ENCODE measurements at places on chromosomes 11 and 22. TPM values are rescaled to one million over a fixed set of nuclear protein-coding genes. Genes with fewer than 3 reads are reported as not detected.

GRCh38 chr22:49180683-49181024, 647.0 kb downstream of the BRD1 start:
- DNase-seq: no peak
- H3K4me1 ChIP-seq: no peaks in the 10 kb centered on the region
- peaks cover 65% of the 10 kb centered on the region for H3K27me3 ChIP-seq
- no peak overlapping the region for H3K4me3 ChIP-seq
- H3K36me3 ChIP-seq: no peaks in the 10 kb centered on the region

GRCh38 chr11:13260201-13260962, 17.2 kb upstream of the BMAL1 start:
- no peak overlapping the region for H3K27ac ChIP-seq
- peaks cover 13% of the 10 kb centered on the region for H3K4me1 ChIP-seq
- H3K27me3 ChIP-seq: no peaks in the 10 kb centered on the region
- no peak for DNase-seq
- H3K4me3 ChIP-seq: no peak overlapping the region

DNA sequence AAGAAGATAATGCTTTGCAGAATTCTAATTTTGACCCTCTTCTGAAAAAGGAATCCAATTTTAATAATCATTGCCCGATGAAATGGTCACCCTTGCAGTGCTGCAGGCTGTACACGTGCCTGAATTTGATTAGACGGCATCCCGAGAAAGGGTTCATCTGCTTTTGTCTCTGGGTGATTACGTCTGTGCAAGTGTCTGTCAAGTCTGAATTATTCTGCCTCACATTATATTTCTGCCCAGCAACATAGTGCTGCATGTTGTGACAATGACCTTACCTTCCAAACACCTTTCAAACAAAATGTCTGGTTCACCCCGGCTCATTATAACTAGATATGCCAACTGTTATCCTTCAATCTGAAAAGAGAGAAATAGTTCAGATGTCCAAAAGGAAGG, 164.1 kb downstream of the MAML2 start:
- no peak for DNase-seq
- no peaks in the 10 kb centered on the region for H3K4me1 ChIP-seq
- H3K4me3 ChIP-seq: no peak overlapping the region
- H3K36me3 ChIP-seq: no peaks in the 10 kb centered on the region
- H3K27me3 ChIP-seq: no peaks in the 10 kb centered on the region

DNA sequence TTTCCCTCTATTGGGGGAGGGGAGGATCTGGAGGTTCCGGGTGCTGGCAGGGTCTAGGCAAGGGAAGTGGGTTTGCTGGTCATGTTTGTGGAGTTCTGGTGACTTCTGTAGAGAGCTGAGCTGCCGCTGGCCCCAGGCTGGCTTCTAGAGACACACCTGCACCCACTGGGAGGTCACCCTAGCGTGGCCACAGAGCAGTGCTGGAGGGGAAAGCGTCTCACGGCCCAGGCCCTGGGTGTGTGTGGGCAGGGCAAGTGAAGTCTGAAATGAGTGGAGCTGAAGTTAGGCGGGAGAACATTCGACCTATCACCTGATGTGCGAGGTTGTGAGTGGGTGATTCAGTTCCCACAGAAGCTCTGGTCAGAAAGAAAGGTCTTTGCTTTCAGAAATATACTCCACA, 27.9 kb downstream of the SMIM38 start:
- H3K36me3 ChIP-seq: no peaks in the 10 kb centered on the region
- H3K27ac ChIP-seq: no peak overlapping the region
- H3K4me3 ChIP-seq: no peak overlapping the region
- H3K4me1 ChIP-seq: no peaks in the 10 kb centered on the region

DNA sequence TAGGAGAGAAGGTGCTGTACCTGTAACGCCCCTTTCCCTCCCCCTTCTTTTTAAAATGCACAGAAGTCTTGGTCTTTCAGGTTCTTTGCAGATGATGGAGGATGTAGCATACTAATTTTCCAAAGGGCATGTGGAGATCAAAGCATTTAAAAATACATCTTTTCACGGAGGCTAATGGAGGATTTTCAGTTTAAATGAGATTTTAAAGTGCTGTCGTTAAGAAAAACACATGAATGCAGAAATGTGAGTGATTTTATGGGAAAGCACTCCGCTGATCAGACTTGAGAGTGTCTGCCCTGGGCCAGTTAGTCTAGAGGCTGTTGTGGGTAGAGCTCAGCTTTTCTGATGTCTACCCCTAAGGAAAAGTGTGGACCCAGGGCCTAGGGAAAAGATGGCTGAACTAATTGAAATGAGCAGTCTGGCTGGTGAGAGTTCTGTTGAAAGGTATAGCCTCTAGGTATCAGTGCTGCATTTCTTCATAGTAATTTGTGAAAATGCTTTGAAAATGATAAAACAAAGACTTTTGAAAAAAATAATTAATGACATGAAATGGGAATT, 2.5 kb downstream of the AMOTL1 start:
- no peaks in the 10 kb centered on the region for H3K27me3 ChIP-seq
- no peak overlapping the region for H3K27ac ChIP-seq
- H3K4me1 ChIP-seq: peaks cover 12% of the 10 kb centered on the region

DNA sequence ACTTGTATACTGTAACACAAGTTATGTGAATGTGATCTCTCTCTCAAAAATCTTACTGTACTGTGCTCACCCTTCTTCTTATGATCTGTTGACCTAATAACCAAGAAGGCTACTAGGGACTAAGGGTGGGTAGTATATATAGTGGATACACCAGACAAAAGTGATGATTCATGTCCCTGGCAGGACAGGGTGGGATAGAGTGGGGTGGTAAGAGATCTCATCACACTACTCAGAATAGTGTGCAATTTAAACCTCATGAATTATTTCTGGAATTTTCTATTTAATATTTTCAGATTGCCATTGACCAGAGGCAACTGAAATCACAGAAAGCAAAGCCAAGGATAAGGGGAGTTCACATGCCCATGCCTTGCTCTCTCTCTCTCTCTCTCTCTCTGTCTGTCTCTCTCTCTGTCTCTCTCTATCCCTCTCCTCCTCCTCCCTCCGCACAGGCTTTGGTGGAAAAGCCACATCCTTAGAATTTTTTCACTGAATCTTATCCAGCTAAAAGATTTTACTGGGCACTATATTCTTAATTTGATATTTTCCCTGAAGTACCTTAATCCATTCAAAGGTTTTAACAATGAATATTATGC, 12.0 kb upstream of the STK33 start:
- H3K27me3 ChIP-seq: peaks cover 3% of the 10 kb centered on the region
- no peak for DNase-seq
- H3K27ac ChIP-seq: no peak overlapping the region
- no peaks in the 10 kb centered on the region for H3K4me1 ChIP-seq

Gene LRFN4
- 15.6 TPM for total RNA-seq

DNA sequence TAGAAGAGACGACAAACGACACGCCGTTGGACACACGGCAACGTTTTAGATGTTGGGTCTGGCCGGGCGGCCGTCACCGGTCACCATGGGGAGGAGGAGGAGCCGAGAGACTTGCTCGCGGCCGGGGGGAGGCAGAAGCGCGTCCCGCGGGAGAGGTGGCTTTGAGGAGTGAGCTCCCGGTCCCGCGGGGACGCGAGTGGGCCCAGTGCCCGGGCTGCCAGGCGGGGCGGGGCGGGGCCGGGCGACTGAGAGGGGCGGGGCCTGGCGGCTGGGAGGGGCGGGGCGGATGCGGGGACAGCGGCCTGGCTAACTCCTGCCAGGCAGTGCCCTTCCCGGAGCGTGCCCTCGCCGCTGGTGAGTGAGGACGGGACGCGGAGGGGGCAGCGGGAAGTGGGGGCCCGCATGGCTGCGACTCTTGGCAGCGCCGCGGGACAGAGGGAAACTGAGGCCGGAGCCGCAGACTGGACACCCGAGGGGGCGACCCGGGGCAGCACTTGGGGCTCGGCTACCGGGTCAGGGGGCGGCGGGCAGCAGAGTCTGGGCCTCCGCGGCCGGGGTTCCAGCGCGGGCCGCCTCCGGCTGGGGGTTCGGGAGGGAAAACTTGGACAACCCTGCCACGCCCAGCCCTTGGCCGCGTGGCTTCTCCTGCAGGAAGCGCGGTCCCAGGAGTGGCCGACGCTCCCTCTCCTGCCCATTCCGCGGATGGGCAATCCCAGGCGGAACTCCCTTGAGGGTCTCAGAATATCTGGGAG, at the start of gene TSPO:
TSS of gene TSPO (plus strand) at position 309 of the 752 bp plus-strand sequence. CDS start 7,680 bp downstream, outside the sequence.
- H3K27ac ChIP-seq: no peak within 1 kb of the TSS
- no peak for DNase-seq
- peaks cover 18% of the 10 kb centered on the region for H3K4me1 ChIP-seq
- H3K4me3 ChIP-seq: peak within 1 kb of the TSS; percentile 35
- peaks cover 4% of the 10 kb centered on the region for H3K27me3 ChIP-seq

- DNase-seq: no peak
- no peaks in the 10 kb centered on the region for H3K4me1 ChIP-seq
- no peak overlapping the region for H3K4me3 ChIP-seq
Observed at GRCh38 chr11:121029153-121029552, 5.3 kb downstream of the TBCEL start.

DNA sequence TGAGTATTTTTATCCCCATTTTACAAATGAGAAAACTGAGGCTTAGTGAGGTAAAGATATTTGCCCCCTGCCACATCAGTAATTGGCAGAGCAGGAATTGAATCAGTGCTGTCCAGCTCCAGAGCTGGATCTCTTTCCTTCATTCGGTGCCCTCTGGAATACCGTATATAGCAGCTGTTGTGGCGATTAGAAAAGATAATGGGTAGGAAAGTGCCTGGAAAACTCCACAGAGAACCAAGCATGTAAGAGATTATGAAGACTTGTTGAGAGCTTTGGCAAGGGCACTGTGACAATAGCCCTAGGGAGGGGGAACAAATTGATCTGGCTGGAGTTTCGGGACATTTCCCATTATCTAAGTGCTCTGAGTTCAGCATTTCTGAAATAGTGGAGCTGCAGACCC, 82.5 kb upstream of the TEAD1 start:
- no peak overlapping the region for H3K4me3 ChIP-seq
- no peak for DNase-seq
- H3K36me3 ChIP-seq: no peaks in the 10 kb centered on the region
- H3K27me3 ChIP-seq: no peaks in the 10 kb centered on the region
- H3K27ac ChIP-seq: no peak overlapping the region

Gene APOL5
- total RNA-seq: not detected

DNA sequence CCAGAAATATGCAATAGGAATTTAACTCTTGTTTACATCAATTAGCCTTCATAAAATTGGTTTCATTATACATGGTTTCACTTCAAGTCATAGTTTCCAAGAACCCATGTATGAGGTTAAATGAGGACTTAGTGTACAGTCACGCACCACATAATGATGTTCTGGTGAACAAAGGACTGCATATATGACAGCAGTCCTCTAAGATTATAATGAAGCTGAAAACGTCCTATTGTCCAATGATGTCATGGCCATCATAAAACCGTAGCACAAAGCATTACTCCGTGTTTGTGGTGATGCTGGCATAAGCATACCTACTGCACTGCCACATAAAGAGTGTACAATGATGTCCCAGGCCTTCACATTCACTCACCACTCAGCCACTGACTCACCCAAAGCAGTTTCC, 31.1 kb downstream of the SMCO4 start:
- no peaks in the 10 kb centered on the region for H3K27me3 ChIP-seq
- no peak for DNase-seq
- no peaks in the 10 kb centered on the region for H3K36me3 ChIP-seq
- H3K4me1 ChIP-seq: peaks cover 15% of the 10 kb centered on the region
- H3K4me3 ChIP-seq: no peak overlapping the region
- H3K27ac ChIP-seq: no peak overlapping the region

DNA sequence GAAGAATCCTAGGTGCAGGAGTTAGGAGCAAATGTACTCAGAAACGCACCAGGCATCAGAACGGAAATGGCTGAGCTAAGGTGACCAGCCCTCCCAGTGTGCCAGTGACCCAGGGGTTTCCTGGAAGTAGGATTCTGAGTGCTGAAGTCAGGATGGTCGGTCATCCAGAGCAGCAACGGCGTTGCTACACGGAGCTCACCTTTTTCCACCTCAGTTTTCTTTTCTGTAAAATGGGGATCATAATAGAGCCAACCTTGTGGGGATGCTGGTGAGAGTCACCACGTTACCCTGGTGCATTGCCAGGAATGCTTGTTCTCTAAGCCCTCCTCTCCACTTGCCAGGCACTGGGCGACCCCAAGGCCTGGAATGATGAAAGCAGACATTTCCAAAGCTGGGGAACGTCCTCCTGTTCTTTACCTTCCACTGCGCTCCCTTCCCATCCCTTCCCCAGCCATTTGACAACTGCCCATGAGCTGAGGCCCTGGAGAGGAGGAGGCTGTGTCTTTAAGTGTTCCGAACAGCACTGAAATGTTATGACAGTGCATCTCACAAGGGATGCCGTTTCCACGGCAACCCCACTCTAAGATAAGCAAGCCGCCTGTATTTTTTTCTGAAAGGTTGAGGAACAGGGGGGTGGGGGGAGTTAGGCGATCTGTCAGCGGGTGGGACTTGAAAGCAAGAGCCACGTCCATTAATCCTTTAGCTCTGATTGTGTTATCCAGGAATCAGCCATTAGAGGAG, 66.8 kb downstream of the TSPAN18 start:
- H3K27me3 ChIP-seq: no peaks in the 10 kb centered on the region
- no peak overlapping the region for H3K4me3 ChIP-seq
- H3K27ac ChIP-seq: no peak overlapping the region
- no peaks in the 10 kb centered on the region for H3K36me3 ChIP-seq
- DNase-seq: no peak
- H3K4me1 ChIP-seq: peaks cover 12% of the 10 kb centered on the region

- no peaks in the 10 kb centered on the region for H3K27me3 ChIP-seq
- no peak for DNase-seq
- no peak overlapping the region for H3K4me3 ChIP-seq
- H3K27ac ChIP-seq: no peak overlapping the region
Observed at GRCh38 chr11:118379497-118379896, 20.1 kb downstream of the UBE4A start.

DNA sequence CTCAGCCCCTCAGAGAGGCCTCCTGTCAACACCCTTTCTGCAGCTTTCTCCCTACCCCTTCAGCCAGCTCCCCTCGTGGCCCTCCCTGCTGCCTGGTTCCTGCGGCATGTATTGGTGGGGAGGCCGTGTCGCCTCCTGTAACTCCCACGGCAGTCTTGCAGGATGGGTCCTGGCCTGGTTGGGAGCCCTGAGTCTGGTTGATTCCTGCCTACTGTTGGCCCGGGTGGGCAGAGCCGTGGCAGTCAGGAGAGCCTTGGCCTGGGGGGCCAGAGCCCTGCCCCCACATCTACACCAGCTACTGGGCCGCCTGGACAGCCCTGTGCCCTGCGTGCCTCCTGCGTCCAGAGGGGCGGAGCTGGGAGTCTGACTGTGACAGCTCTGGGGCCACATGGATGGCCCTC, 30.3 kb upstream of the GRAMD4 start:
- no peaks in the 10 kb centered on the region for H3K27me3 ChIP-seq
- no peaks in the 10 kb centered on the region for H3K36me3 ChIP-seq
- H3K4me1 ChIP-seq: no peaks in the 10 kb centered on the region

DNA sequence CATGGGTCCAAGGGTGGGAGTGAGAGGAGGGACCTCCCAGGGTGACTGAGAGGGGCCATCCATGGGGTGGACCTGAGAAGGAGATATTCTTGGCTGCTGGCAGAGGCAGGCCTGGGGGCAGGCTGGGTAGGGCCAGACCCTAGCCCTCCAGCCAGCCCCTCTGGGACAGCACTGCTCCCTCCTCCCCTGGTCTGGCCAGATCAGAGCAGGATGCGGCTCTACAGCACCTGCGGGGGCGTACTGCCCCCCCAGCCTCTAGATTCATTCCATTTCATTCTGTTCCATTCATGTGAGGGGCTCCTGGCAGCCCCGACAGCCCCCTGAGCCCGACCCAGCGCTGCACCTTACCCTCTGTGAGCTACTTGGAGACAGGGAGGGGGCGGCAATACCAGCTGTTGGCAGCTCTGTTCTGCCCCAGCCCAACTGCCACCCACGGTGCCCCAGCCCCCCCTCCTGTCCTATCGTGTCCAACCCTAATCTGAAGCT, 34.3 kb upstream of the MYRF start:
- peak overlapping the region; percentile 70 for H3K4me3 ChIP-seq
- H3K4me1 ChIP-seq: no peaks in the 10 kb centered on the region
- H3K27me3 ChIP-seq: no peaks in the 10 kb centered on the region
- no peak overlapping the region for H3K27ac ChIP-seq
- H3K36me3 ChIP-seq: no peaks in the 10 kb centered on the region

All from SJCRH30 (cell line).